ENCODE measurements at places on chromosomes 7 and 10. TPM values are rescaled to one million over a fixed set of nuclear protein-coding genes. Genes with fewer than 3 reads are reported as not detected.

DNA sequence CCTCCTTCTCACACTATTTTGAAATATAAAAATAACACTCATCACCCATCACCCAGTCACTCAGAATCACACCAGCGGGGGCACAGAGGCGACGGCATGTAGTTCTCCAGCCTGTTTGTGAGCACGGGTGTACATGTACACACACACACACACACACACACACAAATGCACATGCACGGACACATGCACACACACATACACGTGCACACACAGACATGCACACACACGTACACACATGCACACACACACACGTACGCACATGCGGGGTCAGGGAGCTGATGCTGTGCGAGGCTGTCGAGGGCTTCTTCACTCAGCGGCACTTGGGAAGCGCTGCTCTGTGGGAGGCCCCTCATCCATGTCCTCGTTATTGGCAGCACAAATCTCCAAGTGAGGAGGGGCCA, 178.8 kb downstream of the ELFN1 start:
- H3K4me3 ChIP-seq: no peak overlapping the region
- DNase-seq: no peak
- no peak overlapping the region for H3K27ac ChIP-seq
- no peaks in the 10 kb centered on the region for H3K36me3 ChIP-seq
- H3K27me3 ChIP-seq: no peaks in the 10 kb centered on the region

- H3K4me1 ChIP-seq: peaks cover 12% of the 10 kb centered on the region
- no peak overlapping the region for H3K4me3 ChIP-seq
- no peak for DNase-seq
These were observed 6.0 kb downstream of the PRR15 start for GRCh38 chr7:29569648-29570047.

- DNase-seq: no peak
- peaks cover 5% of the 10 kb centered on the region for H3K4me1 ChIP-seq
- H3K27ac ChIP-seq: no peak overlapping the region
- H3K27me3 ChIP-seq: no peaks in the 10 kb centered on the region
- H3K4me3 ChIP-seq: no peak overlapping the region
These were observed 57.6 kb upstream of the ANAPC16 start for GRCh38 chr10:72158176-72158575.

GRCh38 chr10:109587366-109587765, 335.9 kb downstream of the XPNPEP1 start:
- H3K4me3 ChIP-seq: no peak overlapping the region
- H3K27ac ChIP-seq: no peak overlapping the region
- no peak for DNase-seq
- H3K4me1 ChIP-seq: no peaks in the 10 kb centered on the region
- H3K36me3 ChIP-seq: no peaks in the 10 kb centered on the region

GRCh38 chr10:34567659-34568253, 247.3 kb downstream of the PARD3 start:
- H3K4me1 ChIP-seq: no peaks in the 10 kb centered on the region
- H3K27me3 ChIP-seq: peaks cover 2% of the 10 kb centered on the region
- H3K36me3 ChIP-seq: no peaks in the 10 kb centered on the region
- H3K27ac ChIP-seq: no peak overlapping the region
- no peak for DNase-seq

GRCh38 chr10:11424456-11425295, 186.8 kb downstream of the USP6NL start:
- H3K36me3 ChIP-seq: peaks cover 6% of the 10 kb centered on the region
- peaks cover 6% of the 10 kb centered on the region for H3K4me1 ChIP-seq
- H3K27me3 ChIP-seq: peaks cover 5% of the 10 kb centered on the region
- H3K27ac ChIP-seq: no peak overlapping the region

GRCh38 chr7:133698127-133698526, 429.0 kb upstream of the LRGUK start:
- no peak overlapping the region for H3K4me3 ChIP-seq
- H3K27ac ChIP-seq: no peak overlapping the region
- H3K36me3 ChIP-seq: no peaks in the 10 kb centered on the region
- no peak for DNase-seq

- H3K27ac ChIP-seq: no peak overlapping the region
- no peaks in the 10 kb centered on the region for H3K27me3 ChIP-seq
- H3K4me3 ChIP-seq: no peak overlapping the region
- H3K4me1 ChIP-seq: peaks cover 11% of the 10 kb centered on the region
These were observed 37.6 kb downstream of the WBP1L start for GRCh38 chr10:102781090-102781920.

GRCh38 chr7:30659312-30659711, 22.9 kb downstream of the CRHR2 start:
- no peak overlapping the region for H3K4me3 ChIP-seq
- H3K4me1 ChIP-seq: no peaks in the 10 kb centered on the region
- DNase-seq: no peak
- no peaks in the 10 kb centered on the region for H3K36me3 ChIP-seq
- no peak overlapping the region for H3K27ac ChIP-seq
- no peaks in the 10 kb centered on the region for H3K27me3 ChIP-seq

DNA sequence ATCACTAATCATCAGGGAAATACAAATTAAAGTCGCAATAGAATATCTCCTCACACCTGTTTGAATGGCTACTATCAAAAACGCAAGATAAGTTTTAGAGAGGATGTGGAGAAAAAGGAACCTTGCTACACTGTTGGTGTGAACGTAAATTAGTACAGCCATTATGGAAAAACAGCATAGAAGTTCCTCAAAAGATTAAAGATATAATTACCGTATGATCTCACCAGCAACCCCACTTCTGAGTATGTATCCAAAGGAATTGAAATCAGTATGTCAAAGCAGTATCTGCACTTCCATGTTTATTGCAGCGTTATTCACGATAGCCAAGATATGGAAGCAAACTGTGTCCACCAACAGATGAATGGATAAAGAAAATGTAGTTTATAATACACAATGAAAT, 164.4 kb downstream of the ZNF365 start:
- H3K27me3 ChIP-seq: peaks cover 10% of the 10 kb centered on the region
- no peaks in the 10 kb centered on the region for H3K4me1 ChIP-seq
- H3K4me3 ChIP-seq: no peak overlapping the region
- no peak for DNase-seq
- no peaks in the 10 kb centered on the region for H3K36me3 ChIP-seq
- H3K27ac ChIP-seq: no peak overlapping the region

- no peak overlapping the region for H3K27ac ChIP-seq
- DNase-seq: no peak
- H3K4me3 ChIP-seq: no peak overlapping the region
These were observed 219.6 kb downstream of the PHF14 start for GRCh38 chr7:11193131-11193867.

DNA sequence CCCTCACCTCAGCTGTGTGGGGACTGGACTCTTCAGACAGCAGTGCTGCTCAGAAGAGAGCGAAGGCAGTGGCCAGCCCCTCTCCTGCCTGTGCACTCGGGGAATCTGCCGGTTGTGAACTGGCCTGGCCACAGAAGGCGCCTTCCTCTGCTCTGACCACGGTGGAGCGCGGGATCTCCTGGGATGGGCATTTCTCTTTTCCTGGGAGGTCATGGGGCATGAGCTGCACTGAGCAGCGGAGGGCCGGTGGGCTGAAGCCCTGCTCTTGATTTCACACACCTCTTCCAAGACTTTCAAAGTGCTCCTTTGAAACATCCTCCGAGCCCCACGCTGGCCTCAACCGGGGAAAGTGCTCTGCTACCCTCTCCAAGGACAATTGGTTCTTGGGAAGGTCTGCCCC, 125.6 kb upstream of the FAM20C start:
- H3K27ac ChIP-seq: no peak overlapping the region
- no peak overlapping the region for H3K4me3 ChIP-seq
- H3K4me1 ChIP-seq: no peaks in the 10 kb centered on the region
- no peaks in the 10 kb centered on the region for H3K27me3 ChIP-seq

DNA sequence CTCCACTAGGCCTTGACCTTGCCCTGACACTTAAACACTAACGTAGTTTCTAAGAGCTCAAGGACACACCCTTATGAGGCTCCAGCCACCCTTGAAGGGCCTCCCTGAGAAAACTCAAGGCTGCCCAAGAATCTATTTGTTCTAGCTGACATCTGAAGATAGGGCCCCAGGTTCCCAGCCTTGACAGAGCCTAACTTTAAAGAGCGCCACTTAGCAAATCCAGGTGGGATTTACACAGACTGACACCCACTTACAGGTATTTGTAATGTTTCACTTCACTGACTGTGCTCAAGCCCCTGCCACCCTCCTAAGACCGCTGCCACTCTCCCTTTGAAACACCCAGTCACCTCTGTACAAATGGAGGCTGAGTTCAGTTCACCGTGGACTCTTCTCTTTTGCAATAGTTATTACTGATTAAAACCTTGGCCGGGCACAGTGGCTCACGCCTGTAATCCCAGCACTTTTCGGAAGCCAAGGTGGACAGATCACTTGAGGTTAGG, 90.4 kb downstream of the SVOPL start:
- H3K27me3 ChIP-seq: no peaks in the 10 kb centered on the region
- H3K4me1 ChIP-seq: peaks cover 16% of the 10 kb centered on the region
- no peak overlapping the region for H3K4me3 ChIP-seq
- no peak for DNase-seq

DNA sequence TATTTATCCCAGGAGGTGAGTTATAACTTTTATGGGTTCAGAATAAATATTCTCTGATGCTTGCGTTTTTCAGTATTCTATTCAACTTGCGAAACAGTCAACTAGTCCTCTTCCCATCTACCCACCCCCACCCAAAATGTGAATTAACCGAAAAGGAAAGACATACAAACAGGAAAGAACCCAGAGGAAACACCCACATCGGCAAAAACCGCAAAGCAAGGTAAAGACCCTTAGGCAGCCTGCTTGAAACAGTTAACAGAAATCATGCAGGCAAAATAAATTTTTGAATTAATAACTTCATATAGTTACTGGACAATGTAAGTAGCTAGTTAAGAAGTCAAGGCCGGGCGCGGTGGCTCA, 5.4 kb downstream of the ZC3HAV1 start:
- H3K27me3 ChIP-seq: no peaks in the 10 kb centered on the region
- peak overlapping the region; percentile 90 for H3K27ac ChIP-seq
- peaks cover 87% of the 10 kb centered on the region for H3K36me3 ChIP-seq

DNA sequence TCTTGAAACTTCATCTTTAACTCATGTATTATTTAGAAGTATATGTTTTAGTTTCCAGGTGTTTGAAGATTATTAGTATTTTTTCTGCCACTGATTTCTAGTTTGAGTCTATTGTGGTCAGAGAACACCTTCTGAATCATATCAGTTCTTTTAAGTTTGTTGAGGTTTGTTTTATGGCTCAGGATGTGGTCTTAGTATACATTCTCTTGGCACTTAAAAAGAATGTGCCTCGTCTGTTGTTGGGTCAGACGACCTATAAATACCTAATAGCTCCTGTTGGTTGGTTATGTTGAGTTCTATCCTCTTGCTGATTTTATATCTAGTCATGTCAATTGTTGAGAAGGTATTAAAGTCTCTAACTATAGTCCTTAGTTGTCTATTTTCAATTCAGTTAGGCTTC, 15.9 kb downstream of the TDRD1 start:
- peaks cover 59% of the 10 kb centered on the region for H3K27me3 ChIP-seq
- no peak for DNase-seq
- no peak overlapping the region for H3K27ac ChIP-seq
- H3K4me3 ChIP-seq: no peak overlapping the region

DNA sequence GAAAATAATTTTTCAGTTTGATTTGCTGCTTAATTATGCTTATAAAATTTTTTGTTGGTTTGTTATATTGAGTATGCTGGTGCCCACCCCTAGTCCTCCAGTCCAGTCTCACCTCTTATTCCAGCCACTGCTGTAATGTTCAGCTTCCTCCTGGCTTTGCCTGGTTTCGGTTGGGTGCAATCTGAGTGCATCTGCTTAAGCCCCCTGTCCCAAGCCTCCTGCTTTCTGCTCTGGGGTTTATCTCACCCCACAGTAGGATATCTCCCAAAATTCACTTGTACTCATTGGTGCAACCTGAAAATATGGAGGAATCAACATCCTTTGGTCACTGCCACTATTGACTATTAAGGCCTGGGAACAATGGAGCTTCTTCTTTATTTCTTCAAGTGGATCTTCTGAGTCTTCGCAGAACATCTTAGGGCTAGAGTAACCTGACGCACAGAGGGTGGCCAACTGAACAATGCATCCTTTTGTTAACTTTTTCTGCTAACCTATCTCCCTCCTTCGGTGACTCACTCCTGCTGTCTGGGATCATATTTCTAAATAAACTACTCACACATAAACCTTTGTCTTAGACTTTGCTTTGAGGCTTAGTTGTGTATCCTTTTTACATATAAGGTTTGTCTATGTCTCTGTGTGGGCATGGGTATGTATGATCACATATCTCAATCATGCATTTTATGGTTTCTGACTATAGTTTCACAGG, 19.1 kb upstream of the SOSTDC1 start:
- peaks cover 8% of the 10 kb centered on the region for H3K27me3 ChIP-seq
- no peak overlapping the region for H3K27ac ChIP-seq
- no peaks in the 10 kb centered on the region for H3K4me1 ChIP-seq
- DNase-seq: no peak
- H3K36me3 ChIP-seq: no peaks in the 10 kb centered on the region

- DNase-seq: no peak
- H3K27ac ChIP-seq: no peak overlapping the region
- peaks cover 3% of the 10 kb centered on the region for H3K4me1 ChIP-seq
- H3K4me3 ChIP-seq: no peak overlapping the region
- peaks cover 6% of the 10 kb centered on the region for H3K27me3 ChIP-seq
These were observed 33.5 kb upstream of the CUL1 start for GRCh38 chr7:148665221-148665620.

DNA sequence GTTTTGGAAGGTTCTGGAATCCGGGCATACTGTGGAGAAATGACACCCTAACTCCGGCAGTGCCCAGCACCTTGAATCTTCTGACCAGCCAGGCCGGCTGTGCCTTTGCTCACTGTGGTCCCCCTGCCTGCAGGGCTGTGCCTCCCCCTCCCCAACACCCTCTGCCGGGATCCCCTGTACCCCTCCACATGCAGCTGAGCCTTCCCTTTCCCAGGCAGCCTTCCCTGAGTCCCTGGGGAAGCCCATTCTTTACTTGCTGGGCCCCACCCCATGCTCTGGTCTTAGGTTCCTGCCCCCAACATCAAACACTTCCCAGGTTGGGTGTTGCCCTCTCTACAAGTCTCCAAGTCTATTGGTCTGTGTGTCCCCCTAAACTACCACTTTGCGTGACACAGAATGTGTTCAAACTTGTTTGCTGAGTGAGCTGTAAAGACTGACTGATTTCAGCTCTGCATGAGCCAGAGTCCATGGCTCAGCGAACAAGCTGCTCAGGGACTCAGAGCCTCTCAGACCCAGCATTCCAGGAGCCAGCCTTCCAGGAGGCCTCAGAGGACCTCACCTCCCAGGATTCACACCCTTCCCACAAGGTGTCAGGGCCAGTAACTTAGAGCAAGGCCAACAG, 31.6 kb downstream of the CALML5 start:
- H3K4me3 ChIP-seq: no peak overlapping the region
- no peak for DNase-seq

TMEM120A gene
- 34.9 TPM for total RNA-seq

PTF1A gene
- not detected for total RNA-seq

MOGAT3 gene
- not detected for total RNA-seq

UBE3C gene
- total RNA-seq: 55.7 TPM

TMEM229A gene
- total RNA-seq: not detected

LAMB1 gene
- not detected for total RNA-seq

HECW1 gene
- not detected for total RNA-seq

KCP gene
- 0.33 TPM for total RNA-seq

EPHA1 gene
- 1.2 TPM for total RNA-seq

Measured in activated CD4-positive, alpha-beta memory T cell treated with anti-CD3 and anti-CD28 coated beads, Interleukin-2, amount 10 ng/mL, durations not matched to agents 7 days and 5 days (primary cell).